ENCODE measurements at places on chromosomes 1 and 21. TPM values are rescaled to one million over a fixed set of nuclear protein-coding genes. Genes with fewer than 3 reads are reported as not detected.

CSF3R gene
- total RNA-seq: 0.40 TPM

CLCNKA gene
- not detected for total RNA-seq

LCE2C gene
- not detected for total RNA-seq

LYSMD1 gene
- 5.5 TPM for total RNA-seq

IRF6 gene
- 1.2 TPM for total RNA-seq

PROK1 gene
- not detected for total RNA-seq

DNA sequence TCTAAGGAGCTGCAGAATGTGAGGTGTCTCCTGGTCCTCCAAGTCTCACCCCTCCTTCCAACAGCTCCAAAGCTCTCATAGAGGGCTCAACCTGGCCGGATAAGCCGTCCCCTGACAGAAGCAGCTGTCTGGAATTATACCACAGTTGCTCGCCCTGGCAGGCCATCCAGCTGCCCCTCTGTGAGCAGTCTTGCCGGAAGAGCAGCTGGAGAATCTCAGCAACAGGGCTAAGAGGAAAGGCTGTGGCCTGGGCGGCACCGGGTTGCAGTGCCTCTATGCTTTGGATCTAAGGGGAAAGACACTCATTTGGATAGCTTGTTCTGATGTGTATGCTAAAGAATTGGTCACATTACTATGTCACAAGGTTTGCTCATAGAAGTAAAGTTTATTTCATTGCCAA is 12.4 kb downstream of the TMCC2 start:
- no peak for DNase-seq

DNA sequence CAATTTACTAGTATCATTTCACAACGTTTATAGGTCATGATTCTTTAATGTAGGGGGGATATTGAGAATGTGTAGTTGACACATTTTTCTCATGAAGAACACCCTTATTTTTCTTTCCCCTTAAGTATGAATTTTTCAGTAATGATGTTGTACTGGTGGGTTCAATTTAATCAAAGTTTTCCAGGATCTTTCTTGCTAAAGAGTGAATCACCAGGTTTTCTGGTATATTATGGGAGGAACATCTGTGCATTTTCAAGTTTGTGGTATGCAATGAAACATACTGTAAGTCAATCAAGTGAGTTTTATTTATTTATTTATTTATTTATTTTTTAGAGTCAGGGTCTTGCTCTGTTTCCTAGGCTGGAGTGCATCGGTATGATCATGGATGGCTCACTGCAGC is 221.2 kb upstream of the PTGFR start:
- no peak for DNase-seq

DNA sequence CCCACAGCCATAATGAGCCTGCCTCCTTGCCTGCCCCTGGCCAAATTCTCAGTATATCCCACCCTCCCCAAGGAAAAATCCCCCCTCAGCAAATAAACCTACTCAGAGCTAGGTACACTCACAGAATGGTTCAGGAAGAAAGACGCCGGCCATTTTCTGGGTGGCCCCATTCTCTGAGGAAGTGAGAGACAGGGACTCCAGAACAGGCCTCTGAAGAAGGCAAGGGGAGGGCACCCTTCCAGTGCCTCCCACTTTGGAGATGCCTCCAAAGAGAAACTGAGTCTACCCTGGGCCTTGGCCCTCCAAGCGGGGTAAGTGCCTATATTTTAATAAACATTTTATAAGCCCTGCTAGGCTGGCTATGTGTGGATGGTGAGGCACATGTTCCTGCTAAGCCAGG is 2.3 kb downstream of the PACC1 start:
- DNase-seq: no peak

DNA sequence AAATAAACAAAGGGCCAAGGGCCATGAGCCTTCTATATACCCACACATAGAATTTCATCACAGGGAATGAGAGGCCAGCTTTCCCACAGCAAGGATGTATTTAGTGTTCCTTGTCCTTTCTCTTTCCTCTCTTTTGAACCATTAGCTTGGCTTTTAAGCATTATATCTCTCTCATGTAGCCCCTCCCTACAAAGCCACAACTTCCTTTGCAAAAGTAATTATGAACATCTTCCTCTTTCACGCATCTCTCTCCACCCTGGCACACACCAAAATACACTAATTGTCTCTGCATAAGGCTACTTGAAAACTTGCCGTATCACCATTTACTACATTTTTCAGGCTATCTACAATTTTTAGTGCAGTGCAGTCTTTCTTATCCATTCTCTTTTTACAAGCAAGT is 1.9 kb upstream of the AK5 start:
- DNase-seq: no peak

GRCh38 chr1:89901957-89902669 is 81.3 kb downstream of the LRRC8D start:
- DNase-seq: no peak

- DNase-seq: no peak
Measured at GRCh38 chr1:248926401-248927182, 20.6 kb downstream of the PGBD2 start.

DNA sequence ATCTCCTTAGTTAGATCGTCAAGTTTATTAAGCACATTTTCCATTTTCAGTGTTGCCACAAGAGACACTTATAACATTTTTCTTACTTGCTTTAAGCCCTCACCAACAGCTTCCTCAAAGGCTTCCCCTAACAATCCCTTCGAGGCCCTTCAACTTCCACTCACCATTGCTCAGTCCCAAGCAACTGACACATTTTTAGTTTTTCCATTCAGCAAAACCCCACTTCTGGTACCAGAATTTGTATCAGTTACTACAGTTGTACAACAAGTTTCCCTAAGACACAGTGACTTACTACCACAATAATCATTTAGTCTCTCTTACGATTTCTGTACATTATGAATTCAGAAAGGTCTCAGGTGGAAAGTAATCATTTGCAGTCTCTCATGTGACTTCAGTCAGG is 276.8 kb upstream of the PKN2 start:
- DNase-seq: no peak

DNA sequence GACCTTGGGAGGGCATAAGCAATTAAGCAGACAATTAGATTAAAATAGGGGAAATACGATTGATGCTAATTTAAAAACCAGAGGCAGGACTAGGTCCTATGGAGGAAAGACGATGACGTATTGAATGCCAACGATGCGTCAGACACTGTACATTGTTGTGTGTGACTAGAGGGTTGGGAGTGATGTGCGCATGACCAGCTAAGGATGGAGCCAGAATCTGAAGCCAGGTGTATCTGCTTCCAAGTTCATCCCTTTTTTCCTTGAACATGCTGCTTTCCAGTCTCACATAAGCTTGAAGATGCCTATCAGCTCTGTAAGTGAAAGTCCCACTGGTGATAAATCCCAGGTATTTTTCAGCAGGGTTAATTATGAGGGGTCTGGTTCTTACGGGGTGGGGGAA is 576.2 kb downstream of the MATN1 start:
- DNase-seq: no peak

- no peak for DNase-seq
Measured at GRCh38 chr1:116759636-116760035, 5.4 kb downstream of the CD2 start.

GRCh38 chr1:60367532-60367931 is 294.0 kb upstream of the C1orf87 start:
- DNase-seq: no peak

GRCh38 chr1:111281411-111281810 is 9.2 kb upstream of the CHIA start:
- DNase-seq: no peak

DNA sequence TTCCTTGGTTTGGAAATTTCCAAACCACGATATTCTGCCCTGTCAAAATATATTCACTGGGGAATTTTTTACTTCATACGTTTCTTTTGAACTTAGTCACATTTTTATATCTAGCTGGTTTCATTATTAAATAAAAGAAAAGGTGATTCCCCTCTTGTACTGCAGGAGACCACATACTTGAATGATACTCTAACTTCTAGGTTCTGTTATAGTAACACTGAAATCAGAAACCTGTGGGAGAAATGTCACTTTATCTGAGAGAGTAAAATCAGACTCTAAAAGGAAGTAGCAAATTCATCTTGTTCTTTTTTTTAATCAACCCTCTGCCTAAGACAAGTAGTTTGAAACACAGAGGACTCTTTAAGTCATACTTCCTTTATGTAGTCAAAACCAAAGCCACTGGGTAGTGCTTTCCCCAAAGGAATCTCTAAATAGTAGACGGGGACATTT is 34.4 kb downstream of the MRPL39 start:
- DNase-seq: no peak

DNA sequence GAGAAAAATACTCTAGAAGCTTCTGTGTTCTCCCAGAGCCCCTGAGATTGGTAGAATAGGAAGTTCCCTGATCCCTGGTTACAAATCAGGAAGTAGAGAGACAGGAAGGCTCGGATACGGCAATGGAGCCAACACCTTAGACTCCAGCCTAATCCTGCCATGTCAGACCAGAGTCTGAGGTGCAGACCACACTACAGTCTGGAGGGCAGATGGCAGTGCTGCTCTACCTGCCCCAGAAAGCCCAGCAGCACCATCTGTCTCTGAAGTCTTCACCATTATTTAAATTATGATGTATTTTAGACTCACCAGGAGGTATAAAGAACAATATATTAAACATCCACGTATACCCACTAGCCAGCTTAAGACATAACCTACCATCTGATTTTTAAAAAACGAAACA is 93.0 kb downstream of the MTR start:
- no peak for DNase-seq

DNA sequence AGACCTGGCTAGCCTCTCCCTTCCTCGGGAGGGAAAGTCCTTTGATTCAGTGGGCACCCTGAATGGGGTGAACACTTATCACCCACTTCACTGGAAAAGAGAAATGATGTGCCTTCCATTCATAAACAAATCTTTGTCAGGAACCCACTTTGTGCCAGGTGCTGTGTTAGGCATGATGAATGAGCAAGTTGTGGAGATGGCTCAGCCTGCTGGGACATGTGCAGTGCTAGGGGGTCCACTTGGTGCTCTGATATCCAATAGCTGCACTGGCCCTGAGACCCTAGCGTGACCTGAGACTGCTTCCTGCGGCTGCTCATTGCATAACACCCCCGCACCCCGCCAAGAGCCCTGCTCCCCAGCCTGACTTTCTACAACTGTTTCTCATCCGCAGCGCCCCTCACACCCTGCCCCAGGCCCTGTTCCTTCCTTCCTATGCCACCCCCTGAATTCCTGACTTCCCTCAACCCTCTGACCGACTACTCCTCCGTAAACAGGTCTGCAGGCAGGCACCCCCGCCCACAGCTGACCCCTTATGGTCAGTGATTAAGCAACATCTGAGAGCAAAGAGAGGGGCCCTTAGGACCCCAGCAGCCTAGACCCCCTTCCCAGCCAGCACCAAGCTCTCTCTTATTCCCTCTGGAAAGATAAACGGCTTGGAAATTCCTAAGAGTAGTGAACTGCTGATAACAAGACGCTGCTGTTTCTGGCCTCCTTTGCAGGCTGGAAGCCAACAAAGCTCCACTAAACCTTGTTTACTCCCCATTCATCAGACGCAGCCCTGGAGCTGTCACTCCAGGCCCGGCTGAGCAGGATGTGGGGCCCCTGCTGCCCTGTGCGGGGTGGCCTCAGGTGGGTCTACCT is 12.9 kb downstream of the CSRP1 start:
- no peak for DNase-seq

DNA sequence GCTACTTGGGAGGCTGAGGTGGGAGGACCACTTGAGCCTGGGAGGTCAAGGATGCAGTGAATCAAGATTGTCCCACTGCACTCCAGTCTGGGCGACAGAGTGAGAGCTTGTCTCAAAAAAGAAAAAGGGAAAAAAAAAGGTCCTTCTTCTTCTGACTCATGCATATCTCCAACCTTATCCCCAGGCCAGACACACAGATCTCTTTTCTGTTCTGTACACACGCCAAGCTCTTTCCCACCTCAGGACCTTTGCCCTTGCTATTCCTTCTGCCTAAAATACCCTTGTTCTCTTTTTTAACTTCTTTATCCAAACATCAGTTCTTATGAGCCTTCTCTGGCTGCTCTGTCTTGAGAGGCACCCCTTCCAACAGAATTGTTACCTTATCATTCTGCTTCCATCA is 22.1 kb downstream of the PLEKHO1 start:
- no peak for DNase-seq

All from CD8-positive, alpha-beta memory T cell (primary cell).